ENCODE measurements at places on chromosomes 4 and X.

GRCh38 chrX:9271789-9272525, 192.9 kb upstream of the TBL1X start:
- no peak overlapping the region for H3K4me3 ChIP-seq
- H3K36me3 ChIP-seq = no peaks in the 10 kb centered on the region
- no peak for DNase-seq
- H3K4me1 ChIP-seq = no peaks in the 10 kb centered on the region

- no peak for DNase-seq
- no peak overlapping the region for H3K27ac ChIP-seq
Measured at GRCh38 chr4:133483600-133484246, 334.6 kb downstream of the PCDH10 start.

DNA sequence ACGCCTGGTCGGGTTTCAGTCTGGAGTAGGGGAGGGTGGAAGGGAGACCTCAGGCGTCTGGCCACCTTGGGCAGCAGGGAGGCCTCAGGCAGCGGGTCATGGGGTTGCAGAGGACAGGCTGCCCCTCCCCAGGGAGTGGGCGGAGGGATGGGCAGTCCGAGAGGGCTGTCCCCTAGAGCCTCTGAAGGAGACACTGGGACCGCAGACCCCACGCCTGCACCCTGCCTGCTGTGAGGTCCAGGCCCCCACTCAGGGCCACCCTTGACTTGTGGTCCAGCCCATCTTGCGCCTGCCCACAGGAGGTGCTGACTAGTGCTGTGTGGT, 16.5 kb downstream of the FGFRL1 start:
- H3K27ac ChIP-seq = no peak overlapping the region
- H3K4me3 ChIP-seq = no peak overlapping the region
- no peaks in the 10 kb centered on the region for H3K27me3 ChIP-seq
- peaks cover 12% of the 10 kb centered on the region for H3K4me1 ChIP-seq
- peaks cover 13% of the 10 kb centered on the region for H3K36me3 ChIP-seq

- no peaks in the 10 kb centered on the region for H3K4me1 ChIP-seq
- DNase-seq = no peak
- no peaks in the 10 kb centered on the region for H3K27me3 ChIP-seq
Measured at GRCh38 chr4:165972747-165973146, 99.7 kb downstream of the TLL1 start.

DNA sequence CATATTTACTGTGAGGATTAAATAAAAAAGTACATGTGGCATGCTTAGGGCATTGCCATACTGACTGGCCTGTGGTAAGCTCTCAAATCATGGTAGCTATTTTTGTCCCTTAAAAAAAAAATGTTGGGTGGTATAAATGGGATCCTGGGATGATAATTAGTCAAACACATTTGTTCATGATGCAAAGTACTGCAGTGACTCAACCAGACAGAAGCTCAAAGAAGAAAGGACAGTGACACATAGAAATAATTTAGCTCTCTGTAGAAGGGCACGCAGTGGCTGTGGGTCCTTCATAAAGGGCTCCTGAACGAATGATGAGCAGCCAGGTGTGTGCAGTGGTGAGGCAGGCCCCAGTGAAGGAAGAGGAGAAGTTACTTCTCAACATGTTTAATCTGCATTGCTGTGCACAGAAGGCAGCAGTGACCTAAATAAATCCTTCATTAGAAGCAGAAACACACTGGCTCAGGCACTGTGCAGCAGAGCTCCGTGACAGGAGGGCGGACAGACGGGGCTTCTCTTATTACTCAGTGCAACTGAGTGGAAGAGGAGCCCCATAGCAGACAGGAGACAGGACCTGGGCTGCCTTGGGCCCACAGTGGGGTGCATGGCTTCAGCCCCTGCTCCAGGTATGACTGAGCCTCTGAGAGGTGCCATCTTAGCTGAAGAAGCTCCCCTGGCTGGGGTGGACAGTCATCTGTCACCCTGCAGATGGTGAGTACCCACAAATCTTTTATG, 20.3 kb downstream of the HS3ST1 start:
- no peak overlapping the region for H3K4me3 ChIP-seq
- no peaks in the 10 kb centered on the region for H3K36me3 ChIP-seq
- no peaks in the 10 kb centered on the region for H3K4me1 ChIP-seq

GRCh38 chr4:16019649-16020048, 56.7 kb upstream of the FGFBP2 start:
- H3K36me3 ChIP-seq = no peaks in the 10 kb centered on the region
- H3K27me3 ChIP-seq = no peaks in the 10 kb centered on the region
- no peak overlapping the region for H3K4me3 ChIP-seq
- DNase-seq = no peak

DNA sequence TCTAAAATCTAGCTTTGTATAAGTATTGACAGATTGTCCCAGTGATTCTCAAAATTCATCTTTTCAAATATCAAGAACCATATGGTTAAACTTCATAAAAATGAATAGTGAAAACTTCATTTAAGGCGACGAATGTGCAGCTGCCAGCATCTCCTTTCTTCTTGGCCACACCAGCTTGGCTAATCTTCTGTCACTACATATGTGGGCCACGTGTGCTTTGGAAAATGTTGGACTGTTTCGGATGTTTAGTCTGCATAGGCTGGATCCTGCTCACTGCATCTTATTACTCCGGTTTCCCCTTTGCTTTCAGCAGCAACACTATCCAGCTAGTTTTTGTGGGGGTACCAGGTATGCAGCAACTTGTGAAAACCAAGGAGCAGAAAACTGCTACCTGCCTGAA, 221.9 kb downstream of the BMPR1B start:
- H3K36me3 ChIP-seq = no peaks in the 10 kb centered on the region
- no peak overlapping the region for H3K27ac ChIP-seq
- H3K27me3 ChIP-seq = no peaks in the 10 kb centered on the region
- H3K4me1 ChIP-seq = no peaks in the 10 kb centered on the region
- H3K4me3 ChIP-seq = no peak overlapping the region

- no peaks in the 10 kb centered on the region for H3K27me3 ChIP-seq
- H3K4me3 ChIP-seq = no peak overlapping the region
- DNase-seq = no peak
- H3K27ac ChIP-seq = no peak overlapping the region
- H3K36me3 ChIP-seq = no peaks in the 10 kb centered on the region
Measured at GRCh38 chr4:33626221-33626620, 2618.1 kb downstream of the ARAP2 start.

- H3K27me3 ChIP-seq = no peaks in the 10 kb centered on the region
- no peak overlapping the region for H3K4me3 ChIP-seq
- H3K36me3 ChIP-seq = no peaks in the 10 kb centered on the region
- DNase-seq = no peak
- no peak overlapping the region for H3K27ac ChIP-seq
Measured at GRCh38 chr4:174365018-174365587, 81.4 kb downstream of the CEP44 start.
